ENCODE measurements at places on chromosomes 6 and 20.

GRCh38 chr20:48339986-48340882, 487.6 kb downstream of the PREX1 start:
- no peak for DNase-seq

DNA sequence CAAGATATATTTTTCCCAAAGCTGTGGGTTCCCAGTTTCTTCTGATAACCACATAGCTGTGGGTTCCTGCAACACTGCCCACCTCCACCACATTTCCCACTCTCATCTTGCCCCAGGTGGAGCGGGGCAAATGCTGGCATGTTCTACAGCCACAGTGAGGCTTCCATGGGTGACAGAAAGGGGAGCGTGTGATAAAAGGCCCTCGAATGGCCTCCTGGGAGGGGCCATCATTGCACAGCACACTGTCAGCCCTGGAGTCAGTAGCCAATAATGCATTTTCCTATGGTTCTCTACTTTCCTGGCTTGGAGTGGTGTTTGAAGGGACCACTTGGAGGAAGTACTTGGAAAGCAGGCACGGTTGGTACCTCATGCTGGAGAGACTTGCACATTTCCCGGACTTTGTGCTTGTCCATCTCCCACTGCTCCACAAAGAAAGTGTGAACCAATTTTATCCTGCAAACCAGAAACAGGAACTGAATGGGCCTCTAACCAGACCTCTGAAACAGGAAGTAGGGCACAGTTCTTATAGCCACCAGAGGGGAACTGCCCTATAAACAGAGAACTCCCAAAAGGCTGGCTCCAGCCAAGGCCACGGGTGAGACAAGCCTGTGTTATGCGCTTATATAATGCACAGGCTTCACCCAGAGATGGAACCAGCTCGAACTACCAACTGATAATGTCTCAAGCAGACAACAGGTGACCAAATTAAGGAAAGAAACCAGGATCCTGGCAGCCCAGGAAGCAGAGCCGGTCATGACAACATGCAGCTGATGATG, 8.6 kb downstream of the MAP3K5 start:
- no peak for DNase-seq

DNA sequence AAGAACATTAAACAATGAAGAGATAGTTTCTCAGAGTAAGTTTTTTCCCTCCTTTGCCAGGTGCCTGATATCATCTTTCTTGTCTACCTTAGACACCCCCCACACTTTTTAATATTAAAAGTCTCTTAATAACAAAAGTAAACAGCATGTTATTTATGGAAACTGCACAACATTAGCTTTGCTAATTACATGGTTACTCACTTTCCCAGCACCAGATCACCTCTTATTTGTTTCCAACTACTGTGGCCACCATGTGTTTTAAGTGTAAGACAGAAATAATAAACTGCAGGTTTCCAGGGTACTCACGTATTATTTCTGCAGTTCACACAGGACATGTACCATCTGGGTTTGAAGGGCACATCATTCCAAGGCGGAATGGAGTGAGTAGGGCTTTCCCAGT, 125.0 kb downstream of the TRMT11 start:
- no peak for DNase-seq

DNA sequence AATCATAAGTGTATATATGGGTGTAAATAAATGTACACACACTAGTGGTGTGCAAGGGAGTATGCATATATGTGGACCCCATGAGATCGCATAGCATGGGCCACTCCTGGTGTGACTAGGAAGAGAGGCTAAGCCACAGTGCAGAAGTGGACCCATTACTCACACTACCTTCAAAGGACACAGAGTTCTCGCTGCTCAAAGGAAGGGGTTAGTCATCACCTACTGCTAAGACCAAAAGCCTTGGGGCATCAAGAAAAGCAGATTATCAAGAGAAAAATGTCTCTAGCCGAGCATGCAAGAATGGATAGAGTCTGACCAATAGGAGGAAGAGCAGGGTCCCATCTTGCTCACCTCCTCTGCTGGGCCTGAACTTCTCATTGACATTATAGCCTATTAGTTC, 195.5 kb downstream of the MAFB start:
- DNase-seq, result no peak

DNA sequence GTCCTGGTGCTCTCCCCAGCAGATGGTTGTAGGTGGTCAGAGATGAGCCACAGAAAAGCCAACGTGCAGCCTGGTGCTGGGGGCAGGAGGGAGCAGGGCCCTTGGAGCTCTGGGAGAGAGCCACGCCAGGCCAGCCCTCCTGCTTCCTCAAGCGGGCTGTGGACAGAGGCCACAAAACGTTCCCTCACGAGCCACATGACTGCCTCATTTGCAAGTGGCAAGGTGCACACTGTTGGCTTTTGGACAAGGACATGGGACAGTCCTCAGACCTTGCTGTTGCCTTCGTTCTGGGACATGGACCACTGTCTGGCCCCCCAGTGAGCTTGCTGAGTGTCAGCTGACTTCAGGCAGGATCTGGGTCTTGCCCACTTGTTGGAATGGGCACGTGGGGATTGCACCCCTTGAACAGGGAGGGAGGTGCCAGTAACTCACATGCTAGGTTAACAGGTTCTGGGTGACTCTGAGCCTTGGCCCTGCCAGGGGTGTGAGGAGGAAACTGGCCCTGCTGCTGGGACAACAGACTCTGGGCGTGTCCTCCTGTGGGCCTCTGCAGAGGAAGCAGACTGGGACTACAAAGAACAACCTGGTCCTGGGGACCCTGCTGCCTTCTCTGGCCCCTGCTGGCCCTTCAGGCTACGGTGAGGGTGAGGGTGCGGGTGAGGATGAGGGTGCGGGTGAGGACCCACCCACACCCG, 2.6 kb downstream of the SLCO4A1 start:
- DNase-seq, result no peak

DNA sequence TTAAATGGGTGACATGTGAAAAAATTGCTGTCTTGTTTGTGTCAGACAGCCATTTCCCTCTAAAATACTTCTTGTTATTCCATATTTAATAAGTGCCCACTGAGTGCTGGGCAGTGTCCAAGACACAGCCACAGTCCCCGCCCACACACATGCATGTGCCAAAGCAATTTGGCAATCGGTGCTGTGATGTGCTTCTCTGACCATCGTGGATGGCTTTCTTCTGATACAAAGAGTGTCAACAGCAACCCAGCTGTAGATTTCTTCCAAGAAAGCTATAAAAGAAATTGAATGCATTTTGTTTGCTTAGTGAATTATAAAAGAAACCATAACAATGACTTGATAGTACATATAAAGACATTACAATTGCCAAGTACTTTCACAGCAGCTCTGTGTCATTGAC, 140.5 kb upstream of the ATXN1 start:
- no peak for DNase-seq

- DNase-seq, result no peak
Observed at GRCh38 chr20:48804300-48804980, 23.4 kb downstream of the PREX1 start.

DNA sequence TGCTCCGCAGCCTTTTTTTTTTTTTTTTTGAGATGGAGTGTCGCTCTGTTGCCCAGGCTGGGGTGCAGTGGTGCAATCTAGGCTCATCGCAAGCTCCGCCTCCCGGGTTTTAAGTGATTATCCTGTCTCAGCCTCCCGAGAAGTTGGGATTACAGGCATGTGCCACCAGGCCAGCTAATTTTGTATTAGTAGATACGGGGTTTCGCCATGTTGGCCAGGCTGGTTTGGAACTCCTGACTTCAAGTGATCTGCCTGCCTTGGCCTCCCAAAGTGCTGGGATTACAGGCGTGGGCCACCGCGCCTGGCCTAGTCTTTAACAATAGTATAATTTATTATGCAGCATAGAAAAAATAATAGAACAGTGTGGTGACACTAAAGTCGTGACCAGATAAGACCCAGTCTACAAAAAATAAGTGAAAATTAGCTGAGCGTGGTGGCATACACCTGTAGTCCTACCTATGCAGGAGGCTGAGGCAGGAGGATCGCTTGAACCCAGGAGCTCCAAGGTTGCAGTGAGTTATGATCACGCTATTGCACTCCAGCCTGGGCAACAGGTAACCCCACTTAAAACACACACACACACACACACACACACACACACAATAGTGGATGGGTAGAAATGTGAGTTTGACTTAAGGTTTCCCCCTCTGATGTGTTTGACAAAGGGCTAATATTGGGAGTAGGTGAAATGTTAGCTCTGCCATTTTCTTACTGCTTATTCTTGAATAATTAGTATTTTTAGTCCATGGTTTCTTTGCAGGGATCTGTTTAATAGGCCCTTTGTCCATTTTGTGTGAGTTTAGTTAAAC, 6.5 kb downstream of the PIM1 start:
- DNase-seq, result peak; percentile 24

GRCh38 chr6:141165002-141165665, 967.6 kb upstream of the GJE1 start:
- no peak for DNase-seq

DNA sequence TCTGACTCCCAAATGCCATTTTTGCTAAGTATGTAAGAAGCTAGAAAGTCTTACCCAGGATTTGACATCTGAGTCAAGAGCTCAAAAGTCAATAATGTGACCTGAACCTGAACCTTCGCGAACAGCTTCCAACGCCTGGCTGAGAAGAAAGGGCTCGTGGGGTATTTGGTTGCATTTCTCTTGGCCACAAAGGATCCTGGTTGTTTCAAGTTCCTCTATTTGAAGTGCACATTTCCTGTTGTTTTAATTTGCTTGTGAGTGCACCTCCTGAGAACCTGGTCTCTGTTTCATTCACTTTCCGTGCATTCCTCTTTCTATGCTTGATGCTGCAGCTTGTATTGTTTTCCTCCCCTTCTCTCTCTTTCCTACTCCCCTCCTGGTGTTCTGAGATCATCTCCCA, 212.5 kb downstream of the FOXA2 start:
- no peak for DNase-seq

GRCh38 chr6:151029970-151030369, 164.5 kb downstream of the MTHFD1L start:
- DNase-seq, result no peak

- DNase-seq, result no peak
Observed at GRCh38 chr20:20690676-20691476, 21.6 kb downstream of the RALGAPA2 start.

- no peak for DNase-seq
Observed at GRCh38 chr20:10739566-10739965, 65.8 kb upstream of the JAG1 start.

- DNase-seq, result no peak
Observed at GRCh38 chr6:35080821-35081425, 60.2 kb downstream of the TCP11 start.

GRCh38 chr6:11066505-11067347, 22.6 kb upstream of the ELOVL2 start:
- DNase-seq, result no peak

- no peak for DNase-seq
Observed at GRCh38 chr20:34452281-34452982, 63.8 kb upstream of the DYNLRB1 start.

GRCh38 chr6:44737829-44738528, 350.5 kb downstream of the CDC5L start:
- DNase-seq, result no peak

DNA sequence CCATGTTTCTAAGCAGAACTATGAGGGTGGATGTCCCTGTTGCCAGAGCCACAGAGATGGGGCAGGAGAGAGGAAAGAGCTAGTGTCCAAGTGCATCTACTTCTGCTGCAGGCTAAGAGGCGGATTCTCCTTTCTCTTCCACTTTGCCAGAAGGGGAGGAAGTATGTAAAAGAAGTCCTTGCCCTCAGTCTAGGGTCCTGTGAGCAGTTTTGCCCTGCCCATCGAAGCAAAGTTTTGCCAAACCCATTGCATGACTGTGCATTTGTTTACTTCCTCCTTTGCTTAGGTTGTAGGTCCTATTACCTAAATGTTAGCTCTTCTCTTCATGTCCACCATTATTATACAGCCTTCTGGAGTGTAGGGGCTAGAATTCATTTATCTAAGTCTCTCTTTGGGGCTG, 106.2 kb upstream of the ARMC2 start:
- DNase-seq, result no peak

- DNase-seq, result no peak
Observed at GRCh38 chr6:123171341-123172115, 175.5 kb downstream of the CLVS2 start.

GRCh38 chr6:22766979-22767378, 197.6 kb downstream of the HDGFL1 start:
- no peak for DNase-seq

- no peak for DNase-seq
Observed at GRCh38 chr20:32457479-32457986, 99.4 kb downstream of the ASXL1 start.

DNA sequence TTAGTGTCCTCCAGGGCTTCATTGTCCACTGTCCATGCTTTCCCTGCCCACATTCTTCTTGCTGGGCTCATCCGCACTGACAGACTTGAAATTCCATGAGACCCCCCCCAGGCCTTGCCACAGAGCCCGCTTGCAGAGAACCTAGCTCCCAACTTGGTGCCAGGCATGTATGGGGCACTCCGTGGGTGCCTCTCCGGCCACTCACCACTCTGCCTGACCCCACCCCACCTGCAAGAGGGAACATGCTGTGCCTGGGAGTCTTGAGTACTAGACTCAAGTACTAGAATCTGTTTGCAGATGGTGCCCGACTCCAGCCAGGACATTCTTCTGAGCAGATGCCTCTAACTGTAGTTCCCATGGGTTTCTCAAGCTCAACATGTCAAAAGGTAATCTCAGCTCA, 47.9 kb downstream of the TRERF1 start:
- DNase-seq, result no peak

DNA sequence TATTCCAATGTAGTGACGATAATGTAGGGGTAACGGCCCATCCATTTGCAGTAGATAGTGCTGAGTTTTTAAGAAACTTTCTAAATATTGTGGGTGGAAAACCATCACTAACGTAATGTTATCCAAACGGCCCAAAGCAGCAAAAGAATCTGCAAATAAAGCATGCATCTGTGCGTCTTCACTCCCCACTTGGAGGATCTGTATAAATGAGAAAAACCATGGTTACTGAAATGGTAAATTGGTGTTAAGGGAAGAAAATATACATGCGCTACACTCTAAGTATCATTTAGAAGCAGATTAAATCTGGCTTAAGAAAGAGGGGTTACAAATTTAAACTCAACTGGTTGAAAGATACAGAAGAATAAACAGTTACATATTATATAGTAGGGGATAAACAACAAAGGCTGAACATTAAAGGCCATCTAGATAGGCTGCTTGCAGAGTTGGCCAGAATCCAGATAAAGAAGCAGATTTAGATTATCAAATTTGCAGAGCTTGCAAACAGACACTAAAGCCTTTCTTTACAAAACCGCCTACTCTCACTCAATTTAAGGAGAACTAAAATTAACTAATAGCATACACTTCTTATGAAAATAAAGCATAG, 93.3 kb downstream of the SESN1 start:
- DNase-seq, result no peak

GRCh38 chr20:51093240-51093763, 70.4 kb upstream of the KCNG1 start:
- no peak for DNase-seq

DNA sequence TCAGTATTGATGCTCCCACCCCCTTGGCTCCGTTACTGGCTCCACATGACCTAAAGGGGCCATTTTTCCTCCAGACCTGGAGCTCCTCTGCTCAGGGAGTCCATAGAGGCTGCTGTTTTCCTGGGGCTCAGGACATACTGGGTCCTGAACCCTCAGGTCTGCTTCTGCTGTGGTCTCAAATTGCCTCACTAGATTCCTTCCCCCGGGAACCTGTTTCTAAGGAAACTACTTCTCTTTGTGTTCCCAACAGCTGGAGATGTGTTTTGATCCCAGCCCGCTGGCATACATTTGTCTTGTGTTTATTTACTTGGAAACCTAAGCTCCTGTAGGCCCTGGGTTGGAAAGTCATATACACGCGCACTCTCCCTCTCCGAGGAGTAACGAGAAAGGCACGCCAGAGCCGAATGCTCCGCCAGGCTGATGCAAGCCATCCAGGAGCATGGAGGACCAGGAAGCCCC, 222.8 kb downstream of the UST start:
- no peak for DNase-seq

- DNase-seq, result peak; percentile 85
Observed at GRCh38 chr20:34825530-34826362, at the start of gene NCOA6. NCOA6 (minus strand) TSS chr20:34825651; CDS start chr20:34782355, 43,296 bp downstream.

GRCh38 chr20:32682508-32682987, 8.8 kb upstream of the C20orf203 start:
- no peak for DNase-seq

Measured in CD4-positive, alpha-beta T cell treated with Interleukin-2 at 100 ng/mL for 4 hours (primary cell).